ENCODE measurements at places on chromosomes 1 and 21.

DNA sequence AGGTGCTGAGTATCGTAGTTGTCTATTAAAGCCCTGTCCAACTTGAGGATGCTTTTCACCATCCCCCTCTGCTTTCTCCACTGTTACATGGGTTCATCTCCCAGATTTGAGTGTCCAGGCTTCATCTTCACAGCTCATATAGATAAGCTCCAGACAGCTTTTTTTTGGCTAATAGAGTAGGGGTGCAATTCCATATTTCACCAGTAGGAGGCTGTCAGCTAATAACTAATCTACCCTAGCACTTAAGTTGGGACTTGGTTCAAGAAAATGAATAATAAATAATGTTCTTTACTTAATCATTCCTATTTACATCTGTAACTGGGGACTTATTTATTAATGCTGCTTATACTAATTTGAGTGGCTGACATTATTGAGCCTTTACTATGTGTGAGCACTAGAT lies 124.5 kb downstream of the IGSF21 start:
- DNase-seq = no peak

DNA sequence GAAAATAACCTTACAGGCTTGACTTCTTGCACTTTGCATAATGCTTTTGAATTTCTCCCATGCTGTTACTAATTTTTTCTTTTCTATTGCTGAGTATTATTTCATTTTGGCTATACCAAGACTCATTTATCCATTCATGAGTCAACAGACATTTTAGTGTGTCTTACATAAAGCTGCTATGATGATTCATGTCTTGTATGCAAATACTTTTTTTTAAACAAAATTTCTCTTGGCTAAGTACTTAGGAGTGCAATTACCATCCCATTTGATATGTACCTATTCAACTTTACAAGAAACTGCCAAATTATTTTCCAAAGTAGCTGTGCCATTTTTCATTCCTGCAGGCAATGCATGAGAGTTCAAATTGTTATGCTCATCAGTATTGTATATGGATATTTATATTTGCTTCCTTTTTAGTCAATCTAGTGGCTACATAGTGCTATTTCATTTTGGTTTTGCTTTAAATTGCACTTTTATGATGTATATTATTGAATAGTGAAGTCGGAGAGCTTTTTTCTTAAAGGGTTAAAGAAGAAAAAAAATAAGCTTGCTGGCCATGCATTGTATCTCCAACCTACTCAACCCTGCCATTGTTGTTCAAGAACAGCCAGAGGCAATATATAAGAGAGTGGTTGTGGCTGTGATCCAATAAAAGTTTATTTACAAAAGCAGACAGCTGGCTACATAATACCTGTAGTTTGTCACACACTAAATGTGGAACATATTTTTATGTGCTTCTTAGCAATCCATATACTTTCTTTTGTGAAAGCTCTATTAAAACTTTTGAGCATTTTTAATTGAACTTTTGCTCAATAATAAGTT lies 862.8 kb downstream of the KCNT2 start:
- no peak for DNase-seq

GRCh38 chr1:155864393-155864792 lies 5.0 kb downstream of the SYT11 start:
- DNase-seq = no peak

- no peak for DNase-seq
Measured at GRCh38 chr1:200862713-200863415, 9.9 kb upstream of the GPR25 start.

- peak; percentile 69 for DNase-seq
Measured at GRCh38 chr1:221637641-221638041, 104.2 kb downstream of the DUSP10 start.

DNA sequence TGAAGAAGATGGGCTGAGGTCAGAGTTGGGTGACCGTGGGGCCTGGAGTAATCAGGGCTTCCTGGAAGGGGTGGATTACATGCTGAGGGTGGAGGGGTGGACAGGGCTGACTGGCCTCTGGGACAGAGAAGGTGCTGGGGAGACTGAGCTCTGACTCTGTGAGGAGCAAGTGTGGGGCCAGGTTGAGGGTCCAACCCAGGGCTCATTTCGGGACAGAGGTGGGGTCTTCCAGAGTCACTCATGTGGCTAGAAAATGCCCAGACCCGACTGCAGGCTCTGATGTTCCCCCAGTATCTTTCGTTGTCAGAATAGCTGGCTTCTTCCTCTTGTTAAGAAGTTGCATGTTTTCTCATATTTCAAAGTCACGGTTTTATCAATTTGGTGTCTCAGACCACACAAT lies 311.8 kb downstream of the PTPRU start:
- no peak for DNase-seq

- DNase-seq = no peak
Measured at GRCh38 chr1:29413661-29414060, 177.3 kb downstream of the PTPRU start.

DNA sequence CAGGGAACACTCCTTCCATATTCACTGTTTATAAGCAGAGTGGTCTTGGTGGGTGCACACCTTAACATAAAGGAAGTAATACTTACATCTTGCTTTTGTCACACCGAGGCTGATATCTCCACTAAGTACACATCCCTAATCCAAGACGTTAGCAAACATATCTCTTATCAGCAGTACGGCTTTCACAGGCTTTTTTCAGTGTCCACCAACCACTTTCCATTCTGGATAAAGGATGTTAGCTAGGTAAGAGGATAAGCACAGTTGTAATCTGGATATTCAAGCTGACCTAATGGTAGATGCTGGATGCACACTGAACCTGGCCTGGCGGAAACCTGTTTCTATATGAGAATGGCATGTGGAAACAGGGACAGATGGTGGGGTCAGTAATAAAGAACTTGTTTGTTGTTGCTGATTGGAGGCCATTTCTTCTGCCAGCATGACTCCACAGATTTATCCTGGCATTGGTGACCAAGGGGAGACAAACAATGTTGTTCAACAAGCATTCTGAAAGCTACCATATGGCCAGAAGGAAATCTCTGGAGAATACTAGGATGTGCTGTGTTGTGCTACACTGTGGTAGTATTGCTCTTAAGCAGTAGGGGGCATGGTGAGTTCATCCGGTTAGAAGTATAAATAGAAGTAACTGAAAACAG lies 416.4 kb downstream of the PTBP2 start:
- peak; percentile 65 for DNase-seq

DNA sequence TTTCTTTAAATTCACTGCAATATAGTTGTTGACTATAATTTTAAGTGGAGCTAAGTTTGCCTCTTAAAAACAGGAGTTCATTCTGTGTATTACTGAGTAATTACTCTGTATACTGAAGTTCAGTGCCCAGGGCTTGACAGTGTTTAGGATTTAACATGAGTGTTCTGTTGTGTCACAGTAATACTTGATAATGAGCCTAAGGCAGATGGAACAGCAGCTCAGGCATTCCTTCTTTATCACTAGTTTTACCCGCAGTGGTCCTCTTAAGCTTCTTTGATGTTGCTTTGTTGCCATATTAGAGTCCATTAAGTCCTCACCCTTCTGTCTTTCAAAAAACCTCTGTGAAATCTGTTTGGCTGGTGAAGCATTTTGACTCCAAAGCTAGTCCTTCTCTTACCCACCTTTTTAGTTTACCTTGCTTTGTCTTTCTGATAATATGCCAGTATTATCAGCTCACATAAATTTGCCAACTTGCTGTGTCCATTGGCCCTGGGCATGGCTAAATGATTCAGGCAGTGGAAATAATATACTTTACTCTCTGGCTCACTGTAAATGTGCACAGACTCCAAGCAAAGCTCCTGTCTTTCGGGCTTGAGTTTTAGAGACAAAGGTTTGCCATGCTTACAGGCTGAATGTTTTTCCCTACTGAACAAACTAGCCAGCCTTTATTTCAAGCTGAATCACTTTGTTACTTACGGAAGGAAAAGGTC lies 17.7 kb downstream of the HIPK1 start:
- no peak for DNase-seq

GRCh38 chr1:216815260-216816131 lies 92.3 kb upstream of the ESRRG start:
- DNase-seq = peak; percentile 96

DNA sequence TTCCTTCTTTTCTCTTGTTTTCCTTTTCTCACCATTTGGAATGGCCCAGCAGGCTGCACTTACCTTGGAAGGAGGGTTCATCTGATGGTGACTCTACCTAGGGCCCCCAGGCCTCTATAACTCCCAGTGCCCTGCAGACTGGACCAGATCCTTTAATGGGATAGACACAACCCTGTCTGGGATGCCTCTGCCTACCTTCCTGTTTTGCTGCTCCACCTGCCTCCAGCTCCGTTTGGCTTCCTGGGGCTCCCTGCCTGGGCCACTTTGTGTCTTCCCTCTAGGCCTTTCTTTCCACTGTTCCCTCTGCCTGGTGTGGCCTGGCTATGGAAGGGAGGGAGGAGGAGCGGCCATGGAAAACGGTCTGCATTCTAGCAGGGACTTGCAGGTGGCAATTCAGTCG lies 7.5 kb downstream of the PCSK9 start:
- no peak for DNase-seq

DNA sequence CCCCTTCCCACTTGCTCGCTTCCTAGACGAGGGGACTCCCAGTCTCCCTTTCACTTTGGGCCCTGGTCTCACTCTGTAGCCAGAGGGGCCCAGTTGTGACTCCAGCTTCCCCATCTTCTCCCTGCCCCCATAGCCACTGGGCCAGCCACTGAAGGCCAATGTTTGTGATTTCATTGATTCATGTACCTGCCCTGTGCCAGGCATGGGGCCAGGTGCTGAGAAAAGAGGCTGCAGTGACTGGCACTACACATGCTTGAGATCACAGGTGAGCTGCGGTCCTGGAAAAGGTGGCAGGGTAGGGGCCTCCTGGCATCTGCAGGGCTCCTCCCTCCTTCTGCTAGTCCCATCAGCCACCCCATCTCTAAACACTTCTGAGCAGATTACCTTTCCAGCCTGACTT lies 345.3 kb upstream of the VAMP3 start:
- DNase-seq = no peak

DNA sequence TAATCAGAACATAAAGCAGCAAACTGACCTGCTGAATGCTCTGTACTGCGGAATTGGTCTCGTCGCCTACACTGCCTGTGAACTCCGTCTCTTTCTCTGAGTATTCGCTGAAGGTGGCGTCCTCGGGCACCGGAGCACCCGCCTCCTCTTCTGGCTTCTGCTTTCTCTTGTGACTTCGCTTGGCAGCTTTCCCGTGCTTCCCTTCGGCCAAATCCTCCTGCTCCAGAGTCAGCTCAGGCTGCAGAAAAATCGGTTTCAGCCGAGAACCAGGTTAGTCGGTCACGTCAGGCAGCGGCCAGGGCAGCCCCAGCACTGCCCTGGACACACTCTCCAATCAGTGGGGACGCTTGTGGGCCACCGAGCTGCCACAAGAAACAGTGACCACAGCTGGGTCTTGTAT lies 35.8 kb upstream of the RIPK4 start:
- DNase-seq = peak; percentile 66

DNA sequence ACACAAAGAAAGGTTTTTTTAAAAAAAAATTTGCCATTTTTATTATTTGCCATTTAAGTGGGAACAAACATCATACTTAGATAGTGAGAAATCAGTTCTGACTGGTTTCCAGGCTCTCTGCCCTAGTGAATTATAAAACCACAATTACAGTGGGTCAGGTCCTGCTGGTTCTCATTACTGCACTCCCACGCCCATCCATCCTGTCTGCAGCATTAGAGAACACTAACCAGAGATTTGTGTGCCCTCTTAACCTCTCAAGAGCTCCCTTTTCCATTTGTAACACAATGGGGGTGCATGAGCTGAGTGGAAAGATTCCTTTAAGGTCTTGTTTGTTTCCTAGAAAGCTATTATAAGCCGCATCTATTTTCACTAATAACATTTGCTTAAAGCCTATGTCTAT lies 489.3 kb downstream of the AMY1C start:
- no peak for DNase-seq

DNA sequence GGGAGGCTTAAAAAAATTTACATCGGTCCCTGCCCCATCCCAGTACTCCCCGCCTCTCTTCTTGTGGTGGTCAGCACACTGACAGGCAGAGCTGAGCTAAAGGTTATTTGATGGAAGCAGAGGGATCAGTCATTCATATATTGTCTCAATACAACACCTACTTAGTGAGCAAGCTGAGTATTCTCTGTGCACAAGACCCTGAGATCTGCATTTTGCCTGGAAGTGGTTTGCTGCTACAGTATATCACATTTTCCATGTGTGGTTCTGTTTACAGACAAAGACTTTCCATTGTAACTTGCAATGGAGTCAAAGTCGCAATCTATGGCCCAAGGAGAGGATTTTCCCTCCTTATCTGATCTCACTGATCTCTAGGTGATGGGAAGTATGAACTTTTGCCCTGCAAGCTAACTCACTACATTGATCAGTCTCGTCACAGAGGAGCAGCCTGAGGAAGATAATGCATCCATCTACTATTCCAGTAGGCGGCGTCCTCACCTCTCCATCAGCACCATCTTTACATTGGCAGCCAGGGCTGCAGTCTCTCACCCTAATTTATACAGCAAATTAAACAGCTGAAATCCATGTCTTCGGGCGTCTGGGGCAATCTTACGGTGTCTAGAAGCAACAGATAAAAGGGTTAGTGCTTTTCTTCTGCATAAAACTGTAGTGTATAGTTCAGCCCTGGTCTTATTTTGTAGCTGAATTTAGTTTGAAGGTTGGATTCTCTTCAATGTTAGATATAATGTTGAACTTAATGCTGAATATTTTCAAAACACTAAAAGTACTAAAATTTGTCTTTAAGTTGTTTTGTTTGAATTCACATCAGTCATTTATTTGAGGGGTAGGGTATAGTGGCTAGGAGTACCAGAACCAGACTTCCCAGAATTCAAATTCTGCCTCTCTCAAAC lies 3.2 kb upstream of the TRAF5 start:
- DNase-seq = peak; percentile 84

DNA sequence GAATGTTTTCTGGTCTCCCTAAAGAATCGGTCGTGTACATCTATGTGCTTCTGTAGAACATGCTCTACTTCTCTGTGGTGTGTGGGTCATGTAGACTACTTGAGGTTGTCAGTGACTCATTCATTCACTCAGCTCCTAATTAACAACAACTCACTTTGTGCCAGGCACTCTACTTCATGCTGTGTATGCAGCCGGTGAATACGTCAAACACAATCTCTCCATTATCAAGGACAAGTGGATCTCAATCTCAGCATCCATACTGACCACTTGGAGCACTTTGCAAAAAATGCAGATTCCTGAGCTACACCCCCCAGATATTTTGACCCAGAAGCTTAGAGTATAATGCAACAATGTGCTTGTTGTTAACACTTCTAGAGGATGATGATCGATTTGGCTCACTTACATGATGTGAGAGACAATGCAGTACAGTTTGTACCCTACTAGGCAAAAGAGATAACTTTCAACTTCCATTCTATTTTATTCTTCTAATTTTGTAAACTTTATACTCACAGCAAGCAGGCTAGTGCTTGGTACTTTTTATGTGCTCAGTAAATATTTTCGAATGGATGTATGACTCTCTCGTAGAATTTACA lies 508.6 kb upstream of the ADAMTS5 start:
- DNase-seq = no peak

DNA sequence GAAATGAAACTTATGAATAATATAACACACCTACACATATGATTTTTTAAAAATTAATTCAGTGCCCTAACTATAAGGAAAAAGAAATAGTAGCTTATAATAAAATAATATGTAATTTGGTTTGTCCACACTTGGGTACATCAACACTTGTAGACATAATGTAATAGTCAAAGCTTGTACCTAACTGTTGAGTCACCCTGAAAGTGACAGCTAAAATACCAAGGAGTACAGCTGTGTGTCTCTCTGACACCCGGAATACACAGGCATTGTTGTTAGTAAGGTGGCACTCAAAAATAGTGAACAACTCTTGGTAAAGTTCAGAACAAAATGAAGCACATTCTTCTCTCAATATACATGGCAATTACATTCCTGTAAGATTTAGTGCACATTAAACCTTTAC lies 243.4 kb downstream of the TRABD2B start:
- DNase-seq = no peak
